ENCODE measurements at places on chromosomes 5 and 9.

DNA sequence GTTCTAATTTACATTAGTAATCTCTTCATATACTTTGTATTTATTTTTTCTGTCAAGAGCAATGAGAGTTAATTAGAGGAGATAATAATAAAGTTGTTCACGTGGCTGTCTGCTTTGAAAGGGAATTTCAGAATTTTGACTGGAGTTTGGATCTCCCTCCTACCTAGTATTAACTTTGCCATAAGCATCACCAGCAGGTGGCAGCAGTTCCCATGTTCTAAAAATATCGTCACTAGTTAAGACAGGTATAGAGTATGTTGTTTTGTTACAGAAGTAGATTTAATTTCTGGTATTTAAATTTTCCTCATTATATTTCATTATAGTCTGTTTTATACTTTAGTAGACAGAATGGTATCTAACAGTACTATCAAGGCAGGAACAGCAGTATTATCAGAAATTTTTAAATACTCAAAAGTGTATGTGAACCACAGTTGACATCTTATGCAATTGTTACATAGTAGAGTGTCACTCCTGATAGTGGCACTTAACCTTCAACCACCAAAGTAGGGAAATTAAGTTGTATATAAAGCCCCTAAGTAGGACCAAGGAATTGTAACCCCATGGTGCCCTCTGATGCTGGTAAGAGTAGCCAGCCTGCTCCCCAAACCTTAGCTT, 20.4 kb downstream of the GNPDA1 start:
- no peak for DNase-seq

GRCh38 chr5:176659512-176659839, 12.2 kb downstream of the TSPAN17 start:
- DNase-seq, result no peak

- no peak for DNase-seq
Observed at GRCh38 chr9:14593406-14593805, 99.8 kb downstream of the ZDHHC21 start.

GRCh38 chr9:38026840-38027527, 42.0 kb downstream of the SHB start:
- no peak for DNase-seq

GRCh38 chr5:131239686-131240085, 24.2 kb upstream of the CDC42SE2 start:
- no peak for DNase-seq
